Brain (organoid and tissue), 16 donors: ENCODE measurements at places on chromosomes 4 and X. TPM values are rescaled to one million over a fixed set of nuclear protein-coding genes. Genes with fewer than 3 reads are reported as not detected.

- no peak for DNase-seq
These were observed 371.8 kb upstream of the NOCT start for GRCh38 chr4:138643827-138644226.

- DNase-seq, result peak; percentile 50
These were observed 30.9 kb downstream of the HTT-AS start for GRCh38 chr4:3043282-3044020.

DNA sequence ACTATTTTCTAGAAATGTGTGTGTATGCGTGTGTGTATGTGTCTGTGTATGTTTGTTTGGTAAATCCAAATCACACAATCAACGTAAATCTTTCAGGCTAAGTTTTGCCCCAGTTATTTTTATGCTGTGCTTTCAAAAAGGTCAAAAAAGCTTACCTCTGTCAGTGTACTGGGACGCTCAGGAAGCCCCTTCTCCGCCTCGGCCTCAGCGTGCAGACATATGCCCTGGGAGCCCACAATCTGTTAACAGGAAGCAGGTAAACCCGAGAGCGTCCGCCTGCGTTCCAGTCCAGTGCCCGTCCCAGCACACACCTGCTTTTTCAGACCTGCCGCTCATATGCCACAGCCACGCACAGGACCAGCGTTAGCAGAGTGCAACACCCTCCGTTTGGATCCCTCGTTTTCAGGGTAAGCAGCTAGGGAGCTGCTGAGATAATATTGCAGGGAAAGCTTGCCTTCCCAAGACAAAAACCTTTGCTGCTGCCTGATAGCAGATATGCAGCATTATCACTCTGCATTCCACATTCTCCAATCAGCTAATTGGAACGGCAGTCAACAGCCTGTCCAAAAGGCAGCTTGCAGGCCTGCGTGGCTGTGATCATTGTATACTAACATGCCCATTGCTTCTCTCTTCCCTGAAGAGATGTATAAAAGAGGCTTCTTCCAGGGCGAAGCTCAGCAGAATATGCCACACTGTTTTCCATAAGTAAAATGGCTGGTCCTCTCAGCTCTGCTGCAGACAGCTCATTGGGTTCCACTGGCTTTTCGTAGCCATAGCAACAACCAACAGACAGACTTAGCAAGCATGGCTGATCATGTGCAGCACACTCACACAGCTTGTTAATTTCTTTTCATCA, at the start of gene SORBS2:
TSS of gene SORBS2 (minus strand) at position 686 of the 856 bp plus-strand sequence. CDS start 121,623 bp downstream, outside the sequence.
- peak; percentile 95 for DNase-seq

DNA sequence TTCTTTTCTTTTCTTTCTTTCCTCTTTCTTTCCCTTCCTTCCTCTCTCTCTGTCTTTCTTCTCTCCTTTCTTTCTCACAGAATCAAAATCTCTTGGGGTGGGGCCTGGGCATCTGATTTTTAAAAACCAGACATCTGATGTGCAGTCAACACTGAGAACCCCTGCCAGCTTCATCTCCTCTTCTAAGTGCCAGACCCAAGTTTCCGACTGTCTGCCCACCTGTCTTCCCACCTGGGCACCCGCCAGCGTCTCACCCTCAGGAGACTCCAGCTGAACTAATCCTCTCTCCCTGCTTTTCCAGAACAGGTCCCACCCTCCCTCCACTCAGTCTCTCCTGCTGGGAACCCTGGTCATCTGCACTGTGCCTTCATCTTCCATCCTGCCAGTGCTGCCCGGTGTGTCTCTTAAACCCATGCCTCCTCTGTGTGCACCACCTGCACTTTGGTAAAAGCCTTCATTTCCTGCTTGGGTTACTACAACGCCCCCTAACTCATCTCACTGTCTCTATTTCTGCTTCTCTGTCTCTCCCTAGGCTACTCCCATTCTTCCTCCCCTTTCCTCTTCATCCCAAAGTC, 2.8 kb downstream of the SOD3 start:
- no peak for DNase-seq

- no peak for DNase-seq
These were observed 4.1 kb downstream of the AFF1 start for GRCh38 chr4:86938771-86939520.

DNA sequence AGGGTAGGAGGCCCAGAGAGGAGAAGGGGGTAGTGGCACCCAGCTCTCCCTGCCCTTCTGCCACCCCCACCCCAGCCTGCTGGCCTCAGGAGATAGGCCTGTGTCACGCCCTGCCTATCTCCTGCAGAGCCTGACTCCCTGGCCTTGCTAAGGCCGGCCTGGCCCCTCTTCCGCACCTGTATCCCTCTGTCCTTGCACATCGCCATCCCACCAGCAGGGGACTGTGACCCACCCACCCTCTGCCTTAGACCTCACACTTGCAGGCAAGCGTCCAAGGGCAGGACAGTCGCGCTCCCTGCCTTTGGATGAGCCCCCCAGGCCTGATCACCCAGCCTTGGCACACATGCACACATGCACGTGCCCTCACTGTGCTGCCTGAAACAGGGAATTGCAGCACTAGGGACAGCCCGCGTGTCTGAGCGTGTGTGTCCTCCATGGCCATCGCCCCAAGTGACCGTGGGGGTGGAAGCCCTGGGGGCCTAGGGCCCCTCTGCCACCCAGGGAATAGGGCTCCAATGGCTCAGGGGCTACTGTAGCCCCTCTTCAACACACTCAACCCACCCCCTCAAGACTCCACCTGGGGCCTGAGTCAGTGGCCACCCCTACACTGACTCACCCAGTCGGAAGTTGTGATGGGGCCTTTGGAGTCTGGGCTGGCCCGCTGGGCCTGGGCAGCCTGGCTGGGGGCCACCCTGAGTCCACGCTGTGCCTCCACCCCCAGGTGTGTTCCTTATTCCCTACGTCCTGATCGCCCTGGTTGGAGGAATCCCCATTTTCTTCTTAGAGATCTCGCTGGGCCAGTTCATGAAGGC, 2.1 kb downstream of the SLC6A8 start:
- no peak for DNase-seq

DNA sequence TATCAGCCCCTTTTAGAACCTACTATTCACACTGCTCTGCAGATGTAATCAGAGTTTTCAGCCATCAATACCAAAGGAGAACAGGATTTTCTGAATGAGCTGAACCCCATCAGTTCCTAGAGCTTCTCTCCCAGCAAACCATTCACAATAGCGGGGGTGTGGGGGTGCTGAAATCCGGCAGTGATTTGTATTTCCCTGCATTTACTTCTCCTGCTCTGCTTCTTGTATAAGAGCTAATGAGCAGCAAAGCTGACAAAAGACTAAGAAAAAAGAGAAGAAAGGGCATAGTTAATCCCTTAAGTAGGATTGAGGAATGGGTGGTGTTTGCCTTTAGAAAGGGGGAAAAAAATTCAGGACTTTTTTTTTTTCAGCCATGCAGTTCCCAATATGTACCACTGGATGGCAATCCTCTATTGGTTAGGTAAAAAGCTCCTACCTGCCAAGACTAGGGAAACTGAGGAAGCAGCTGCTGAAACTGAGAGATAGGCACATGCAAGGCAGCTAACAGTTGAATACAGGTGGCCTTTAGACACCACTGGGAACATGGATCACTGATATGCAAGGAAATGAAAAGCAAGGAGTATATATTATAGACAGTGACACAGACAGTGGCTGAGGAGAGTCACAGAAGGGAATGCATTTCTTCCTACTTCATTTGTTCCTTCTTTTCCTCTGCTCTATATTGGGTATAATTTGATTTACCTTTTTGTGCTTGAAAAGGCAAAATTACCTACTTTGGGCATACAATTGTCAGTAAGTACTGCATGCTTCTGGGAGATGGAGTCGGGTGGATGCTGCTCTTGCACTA, 217.9 kb downstream of the HS6ST2 start:
- peak; percentile 31 for DNase-seq

GRCh38 chr4:180617196-180617595, 1626.0 kb upstream of the TENM3 start:
- DNase-seq, result no peak

GRCh38 chrX:41558531-41558930, 111.4 kb downstream of the NYX start:
- DNase-seq, result peak; percentile 15

- DNase-seq, result no peak
These were observed 565.1 kb upstream of the DIPK2B start for GRCh38 chrX:45765767-45766166.

- no peak for DNase-seq
These were observed 3.8 kb downstream of the GALNTL6 start for GRCh38 chr4:171817026-171817425.

DNA sequence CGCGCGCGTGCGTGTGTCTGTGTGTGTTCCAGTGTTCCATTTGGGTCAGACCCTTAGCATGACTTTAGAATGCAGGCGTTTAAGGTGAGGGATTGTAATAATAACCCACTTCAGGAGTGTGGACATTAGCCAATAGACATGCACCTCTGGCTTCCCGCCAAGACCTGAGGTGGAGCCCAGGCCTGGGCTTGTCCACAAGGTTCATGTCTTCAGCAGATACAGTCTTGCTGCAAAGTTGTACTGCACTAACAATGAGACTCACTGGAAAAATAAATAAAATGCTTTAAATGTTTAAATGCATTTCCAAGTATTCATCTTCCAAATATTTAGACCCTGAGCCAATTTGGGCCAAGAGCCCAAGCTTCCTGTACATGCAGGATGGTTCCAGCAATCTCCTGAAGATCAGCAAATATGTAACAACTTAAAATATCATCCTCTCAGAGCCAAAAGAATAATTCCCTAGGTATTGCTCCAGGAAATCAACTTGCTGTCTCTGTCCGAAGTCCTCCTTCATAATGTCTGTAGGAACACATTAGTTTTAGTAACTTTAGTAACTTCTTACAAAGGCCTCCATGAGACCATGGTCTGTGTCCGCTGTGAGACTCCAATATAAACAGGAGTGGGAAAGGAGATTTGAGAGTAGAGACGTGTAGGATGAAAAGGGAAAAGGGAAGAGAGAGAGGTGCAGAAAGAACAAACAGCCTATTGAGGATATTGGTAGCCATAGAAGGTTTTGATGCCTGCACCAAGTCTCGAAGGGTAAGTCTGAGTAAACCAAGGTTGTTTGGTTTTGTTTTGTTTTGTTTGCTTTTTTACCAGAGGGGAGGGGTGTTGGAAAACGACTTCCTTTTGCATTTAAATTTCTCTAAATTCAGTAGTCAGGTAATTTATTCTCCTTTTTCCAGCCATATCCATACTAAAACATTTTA, 98.5 kb upstream of the KLF3 start:
- no peak for DNase-seq

DNA sequence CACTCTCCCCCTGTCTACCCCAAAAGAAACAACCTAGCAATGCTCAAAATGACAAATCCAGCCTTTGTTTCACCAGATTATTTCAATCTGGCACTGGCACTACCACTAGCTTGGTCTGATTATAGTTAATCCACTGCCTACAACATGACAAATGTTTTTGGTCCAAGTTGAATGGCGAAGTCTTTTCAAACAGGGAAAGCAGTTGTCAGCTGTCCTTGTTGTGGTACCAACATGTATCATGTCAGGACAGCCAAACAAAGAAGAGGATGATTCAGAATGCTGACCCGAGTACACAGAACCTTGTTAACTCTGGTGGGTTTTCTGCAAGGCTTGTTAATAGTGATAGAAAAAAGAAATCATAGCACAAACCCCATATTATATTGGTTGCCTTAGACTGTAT, 160.8 kb upstream of the ANK2 start:
- DNase-seq, result no peak

GRCh38 chr4:70997546-70997945, 4.1 kb downstream of the DCK start:
- DNase-seq, result no peak

FAM9C gene
- not detected for polyA plus RNA-seq

HTN3 gene
- polyA plus RNA-seq, result not detected

ARSD gene
- polyA plus RNA-seq, result 27.3 TPM

CLNK gene
- not detected for polyA plus RNA-seq

HTN1 gene
- not detected for polyA plus RNA-seq
